ENCODE measurements at places on chromosomes 5 and 9.
A peak's percentile ranks its signal among the peaks of the same experiment; 100 is the strongest.

- DNase-seq: no peak
Observed at GRCh38 chr5:131245312-131245711, 18.5 kb upstream of the CDC42SE2 start.

GRCh38 chr9:96040591-96041461 lies 165.3 kb downstream of the ERCC6L2 start:
- DNase-seq: no peak

- no peak for DNase-seq
Observed at GRCh38 chr9:129208207-129209032, 30.4 kb upstream of the IER5L start.

GRCh38 chr9:135903358-135903656 lies 4.0 kb downstream of the CAMSAP1 start:
- no peak for DNase-seq

- DNase-seq: no peak
Observed at GRCh38 chr9:129869585-129870501, 34.6 kb downstream of the USP20 start.

DNA sequence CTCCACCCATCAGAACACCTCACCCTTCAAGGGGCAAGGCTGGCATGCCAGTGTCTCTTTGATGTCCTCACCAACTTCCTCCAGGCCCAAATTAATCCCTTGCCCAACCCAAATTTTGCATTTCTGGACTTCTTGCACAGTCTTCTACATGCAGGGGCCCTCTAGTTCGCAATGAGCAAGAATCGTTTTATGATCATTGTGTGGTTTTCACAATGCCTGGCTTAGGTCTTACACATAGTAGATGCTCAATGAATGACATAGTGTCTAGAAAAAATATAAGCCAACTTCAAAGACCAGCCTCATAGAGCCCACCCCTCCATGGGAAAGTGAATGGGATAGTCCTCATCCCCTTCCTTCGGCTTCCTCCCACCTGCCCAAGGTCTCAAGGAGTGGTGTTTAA lies 9.8 kb upstream of the ESM1 start:
- no peak for DNase-seq

DNA sequence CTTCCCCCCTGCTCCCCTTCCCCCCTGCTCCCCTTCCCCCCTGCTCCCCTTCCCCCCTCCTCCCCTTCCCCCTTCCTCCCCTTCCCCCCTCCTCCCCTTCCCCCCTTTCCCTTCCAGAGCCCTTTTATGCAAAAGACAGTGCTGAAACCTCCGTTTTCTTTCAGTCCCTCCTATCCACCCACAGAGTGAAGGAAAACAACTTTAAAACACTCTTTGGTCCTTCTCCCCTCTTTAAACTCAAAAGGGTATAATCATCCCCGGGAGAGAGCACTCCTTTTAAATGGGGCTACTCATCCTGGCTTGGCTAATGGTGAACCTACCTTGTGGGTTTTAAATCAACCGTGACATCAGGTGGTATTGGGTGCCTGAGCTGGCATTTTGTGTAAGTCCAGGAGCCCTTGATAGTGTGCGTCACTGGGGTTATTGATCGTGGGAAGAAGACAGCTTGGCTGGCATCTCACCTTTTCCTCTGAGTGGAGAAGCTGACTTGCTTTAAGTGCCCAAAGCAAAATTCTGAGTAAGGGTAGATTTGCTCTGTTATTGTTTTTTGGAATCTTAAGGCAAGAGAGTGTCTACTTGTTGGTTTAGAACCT lies 2.7 kb downstream of the LARP1 start:
- DNase-seq: no peak

GRCh38 chr5:123720339-123720738 lies 208.4 kb downstream of the CSNK1G3 start:
- DNase-seq: no peak

DNA sequence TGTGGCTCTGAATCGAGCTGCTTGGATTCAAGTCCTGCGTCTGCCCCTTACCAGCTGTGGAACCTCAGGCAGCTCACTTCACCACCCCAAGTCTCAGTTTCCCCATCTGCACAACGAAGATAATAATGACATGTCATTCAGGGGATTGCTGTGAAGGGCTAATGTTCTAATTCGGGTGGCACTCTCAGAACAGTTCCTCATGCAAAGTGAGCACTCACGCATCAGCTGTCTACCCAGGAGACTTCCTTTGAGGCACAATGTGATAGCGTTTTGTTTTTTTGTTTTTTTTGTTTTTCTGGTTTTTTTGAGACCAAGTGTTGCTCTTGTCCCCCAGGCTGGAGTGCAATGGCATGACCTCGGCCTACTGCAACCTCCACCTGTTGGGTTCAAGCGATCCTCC lies 56.4 kb downstream of the NTNG2 start:
- DNase-seq: no peak

DNA sequence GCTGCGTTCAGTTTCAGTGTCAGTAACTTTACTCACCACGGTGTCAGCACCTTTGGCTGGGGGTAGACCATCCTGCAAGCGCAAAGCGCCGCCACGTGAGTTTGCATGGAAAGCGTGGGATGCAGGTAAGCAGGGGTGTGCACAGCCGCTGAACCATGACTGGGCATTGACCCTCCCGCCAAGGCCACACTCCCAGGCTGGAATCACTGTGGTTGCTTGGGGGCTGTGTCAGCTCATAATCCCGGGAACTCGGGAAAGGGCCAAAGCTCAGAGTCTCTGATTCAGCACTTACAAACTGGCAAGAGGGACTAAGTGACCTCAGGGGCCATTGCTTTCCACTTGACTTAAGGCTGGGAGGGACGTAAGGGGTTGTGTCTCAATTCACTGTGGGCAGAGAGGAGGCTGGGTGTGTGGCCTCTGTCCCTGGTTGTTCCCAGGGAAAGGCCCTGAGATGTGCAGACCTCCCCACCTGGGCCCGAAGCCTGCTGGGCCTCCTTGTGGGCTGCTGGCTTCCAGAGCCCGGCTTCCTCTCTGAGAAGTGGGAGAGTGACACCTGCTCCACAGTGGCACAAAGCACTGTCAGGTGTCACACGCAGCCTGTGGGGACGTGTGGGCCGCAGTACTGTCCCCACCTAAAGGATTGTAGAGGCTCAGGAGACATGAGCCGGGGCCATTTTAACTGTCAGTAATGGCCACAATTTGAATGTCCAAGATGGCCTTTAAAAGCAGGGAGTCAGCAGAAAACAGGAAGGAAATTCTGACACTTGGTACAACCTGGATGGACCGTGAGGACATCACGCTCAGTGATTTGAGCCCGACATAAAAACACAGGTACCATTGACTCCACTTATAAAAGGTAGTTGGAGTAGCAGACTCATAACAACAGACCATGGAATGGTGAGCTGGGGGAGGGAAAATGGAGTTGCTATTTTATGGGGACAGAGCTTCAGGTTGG lies 16.7 kb downstream of the ABO start:
- no peak for DNase-seq

GRCh38 chr9:19568946-19569345 lies 160.1 kb downstream of the ACER2 start:
- DNase-seq: no peak

DNA sequence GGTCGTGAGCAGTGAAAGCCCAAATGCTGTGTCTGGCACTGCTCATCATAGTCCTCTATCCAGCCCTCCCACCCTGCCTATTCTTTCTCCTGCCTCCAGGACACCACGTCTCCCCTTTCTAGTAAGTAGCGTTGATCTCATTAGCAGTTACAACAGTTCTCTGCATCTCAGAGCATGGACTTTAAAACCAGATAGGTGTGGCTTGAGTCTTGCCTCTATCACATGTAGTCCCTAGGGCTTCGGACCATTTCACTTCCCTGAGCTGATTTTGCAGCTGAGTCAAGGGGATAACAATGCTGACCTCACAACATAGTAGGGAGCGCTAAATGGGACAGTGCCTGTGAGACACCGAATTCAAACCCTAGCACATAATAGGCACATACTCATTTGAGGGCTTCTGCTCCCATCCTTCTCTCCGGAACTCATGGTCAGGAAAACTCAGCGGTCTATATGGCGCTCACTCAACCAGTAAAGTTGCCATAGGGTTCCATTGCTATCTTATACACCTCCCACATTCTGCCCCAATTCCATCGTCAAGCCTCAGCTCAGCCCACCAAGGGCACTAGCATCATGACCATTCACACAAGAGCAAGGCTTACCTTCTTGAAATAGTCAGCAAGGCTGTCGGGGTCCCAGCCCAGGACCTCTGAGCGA lies 515 bp downstream of the LCP2 start:
- no peak for DNase-seq

GRCh38 chr5:52840277-52841050 lies 52.7 kb downstream of the ITGA1 start:
- peak; percentile 64 for DNase-seq

- no peak for DNase-seq
Observed at GRCh38 chr5:78341440-78341839, 19.0 kb upstream of the SCAMP1 start.

DNA sequence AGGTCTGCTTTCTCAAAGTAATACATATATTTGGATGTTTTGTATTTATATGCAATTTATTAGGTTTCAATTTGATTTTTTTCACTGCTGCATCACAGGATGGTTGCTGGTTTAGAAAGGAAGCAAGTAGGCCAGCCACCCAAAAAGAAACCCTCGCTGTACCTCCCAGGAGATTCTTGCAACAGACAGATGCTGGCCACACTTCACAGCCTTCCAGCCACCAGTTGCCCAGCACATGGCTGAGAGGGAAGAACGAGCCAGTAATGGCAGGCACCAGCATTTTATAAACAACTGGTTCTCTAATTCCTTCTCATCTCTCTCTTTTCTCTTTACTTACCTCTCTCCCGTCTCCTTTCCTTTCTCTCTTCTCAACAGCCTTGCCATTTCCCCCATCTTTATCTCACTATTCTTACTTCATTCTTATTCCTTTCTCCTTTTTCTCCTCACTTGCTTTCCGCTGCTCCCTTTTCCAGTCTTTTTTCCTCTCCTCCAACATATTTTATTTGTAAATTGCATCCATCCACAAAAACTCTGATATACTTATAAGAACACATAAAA lies 38.9 kb downstream of the EFNA5 start:
- DNase-seq: no peak

- DNase-seq: no peak
Observed at GRCh38 chr9:4243113-4243512, 56.8 kb downstream of the GLIS3 start.

DNA sequence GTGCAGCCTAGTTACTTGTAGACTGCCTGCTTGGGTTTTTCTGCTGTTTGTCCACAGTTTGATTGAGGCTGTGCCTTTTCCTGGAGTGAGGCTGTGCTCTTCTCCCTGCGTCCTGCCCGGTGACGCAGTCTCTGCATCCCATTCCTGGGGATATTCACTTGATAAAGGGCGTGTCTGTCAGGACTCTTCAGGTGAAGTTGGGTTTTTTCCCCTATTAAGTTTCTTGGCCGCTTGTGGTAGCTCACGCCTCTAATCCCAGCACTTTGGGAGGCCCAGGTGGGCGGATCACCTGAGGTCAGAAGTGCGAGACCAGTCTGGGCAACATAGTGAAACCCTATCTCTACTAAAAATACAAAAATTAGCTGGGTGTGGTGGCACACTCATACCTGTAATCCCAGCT lies 50.0 kb upstream of the SUSD3 start:
- no peak for DNase-seq

DNA sequence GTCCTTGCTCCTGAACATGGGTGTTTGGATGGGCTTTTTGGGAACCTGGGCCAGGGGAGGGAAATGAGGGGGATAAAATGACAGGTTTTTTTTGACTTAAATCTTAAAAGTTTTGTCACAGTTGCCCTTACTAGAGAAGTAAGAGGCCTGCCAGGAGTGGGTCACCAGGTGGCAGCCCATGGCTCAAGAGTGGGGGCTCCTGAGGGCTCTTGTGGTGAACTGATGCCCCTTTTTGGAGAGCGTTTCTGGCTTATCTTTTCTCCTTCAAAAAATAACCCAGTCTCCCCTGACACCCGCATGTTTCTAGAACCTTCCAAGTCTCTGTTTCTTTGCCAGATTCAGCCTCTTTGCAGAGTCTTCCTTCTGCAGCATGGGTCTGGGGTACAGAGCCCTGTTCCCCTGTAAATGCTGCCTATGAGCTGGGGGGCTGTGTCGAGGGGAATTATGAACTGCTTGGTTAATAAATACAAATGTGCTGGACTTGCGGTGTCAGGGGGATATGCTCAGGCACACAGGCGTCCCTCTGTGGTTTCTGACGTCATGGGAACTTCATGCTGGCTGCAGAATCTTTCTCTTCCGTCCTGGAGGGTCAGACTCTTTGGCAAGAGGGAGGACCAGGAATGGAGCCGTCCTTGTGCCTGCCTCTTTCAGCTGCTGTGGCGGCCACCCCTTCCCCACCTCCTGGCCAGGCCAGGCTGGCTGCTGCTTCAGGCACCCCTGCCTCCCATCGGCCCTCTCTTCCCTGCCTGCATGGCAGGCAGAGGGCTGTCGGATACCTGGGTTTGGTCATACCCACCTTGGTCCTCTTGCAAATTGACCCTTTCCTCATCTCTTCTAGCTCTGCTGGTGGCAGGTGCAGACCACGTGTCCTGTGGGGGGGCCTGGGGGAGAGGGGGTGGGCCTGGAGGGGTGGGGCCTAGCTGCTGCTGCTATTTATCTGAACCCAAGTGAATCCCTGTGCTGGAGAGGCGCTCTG lies 30.1 kb downstream of the PTPA start:
- DNase-seq: peak; percentile 86

GRCh38 chr5:592158-592557 lies 20.0 kb upstream of the CEP72 start:
- DNase-seq: no peak

GRCh38 chr5:33475706-33476105 lies 34.9 kb downstream of the TARS1 start:
- no peak for DNase-seq

DNA sequence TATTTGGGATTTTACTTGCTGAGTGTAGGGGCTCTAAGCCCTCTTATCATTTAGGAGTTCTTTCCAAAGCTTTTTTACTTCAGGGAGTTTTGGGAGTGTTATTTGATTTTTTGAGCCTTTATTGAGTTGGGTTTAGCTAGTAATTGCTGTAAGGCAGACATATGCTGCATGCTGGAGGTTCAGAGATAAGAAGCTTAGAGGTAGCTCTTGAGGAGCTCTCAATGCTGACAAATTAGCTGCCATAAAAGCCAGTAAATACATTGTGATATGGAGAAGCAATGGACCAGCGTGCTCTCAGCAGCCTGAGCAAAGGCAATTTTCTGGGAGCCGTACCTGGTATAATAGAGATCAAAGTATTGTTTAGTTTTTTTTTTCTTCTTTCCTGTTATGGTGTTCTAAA lies 11.6 kb downstream of the ARHGEF28 start:
- DNase-seq: no peak

GRCh38 chr9:2415326-2415725 lies 206.3 kb upstream of the VLDLR start:
- no peak for DNase-seq

- DNase-seq: no peak
Observed at GRCh38 chr9:76231001-76231400, 163.2 kb downstream of the RFK start.

- no peak for DNase-seq
Observed at GRCh38 chr9:89969881-89970639, 365.2 kb downstream of the GADD45G start.

- peak; percentile 92 for DNase-seq
Observed at GRCh38 chr5:52856564-52856963, 68.8 kb downstream of the ITGA1 start.

- DNase-seq: no peak
Observed at GRCh38 chr5:180394031-180394636, 41.0 kb upstream of the GFPT2 start.

Data from HCEC 1CT (cell line).